Vagina (tissue), 2 donors: ENCODE measurements at places on chromosomes 3 and 15. TPM values are rescaled to one million over a fixed set of nuclear protein-coding genes. Genes with fewer than 3 reads are reported as not detected.

The CPN2 gene
- total RNA-seq = not detected

The MAP6D1 gene
- not detected for total RNA-seq

The STAC gene
- 3.9 TPM for total RNA-seq

DNA sequence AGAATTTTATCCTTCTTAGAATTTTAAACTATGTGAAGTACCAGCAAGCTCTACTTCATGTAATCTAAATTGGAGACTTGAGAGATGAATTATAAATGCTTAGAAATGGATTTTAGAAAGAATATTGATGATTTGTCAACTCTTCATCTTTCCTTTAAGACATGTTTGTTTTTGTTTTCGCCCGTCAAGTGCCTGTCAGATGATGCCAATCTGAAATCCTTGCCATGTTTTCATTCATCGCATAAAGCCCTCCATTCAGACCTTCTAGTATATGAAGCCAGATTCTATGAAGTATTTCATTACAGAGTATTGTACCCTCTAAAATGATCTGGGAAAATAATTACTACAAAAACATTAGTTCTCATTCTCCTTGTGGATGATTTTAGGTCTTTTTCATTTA, 223.2 kb upstream of the SOX2 start:
- H3K4me3 ChIP-seq = no peak overlapping the region
- H3K4me1 ChIP-seq = no peaks in the 10 kb centered on the region
- H3K27ac ChIP-seq = no peak overlapping the region

DNA sequence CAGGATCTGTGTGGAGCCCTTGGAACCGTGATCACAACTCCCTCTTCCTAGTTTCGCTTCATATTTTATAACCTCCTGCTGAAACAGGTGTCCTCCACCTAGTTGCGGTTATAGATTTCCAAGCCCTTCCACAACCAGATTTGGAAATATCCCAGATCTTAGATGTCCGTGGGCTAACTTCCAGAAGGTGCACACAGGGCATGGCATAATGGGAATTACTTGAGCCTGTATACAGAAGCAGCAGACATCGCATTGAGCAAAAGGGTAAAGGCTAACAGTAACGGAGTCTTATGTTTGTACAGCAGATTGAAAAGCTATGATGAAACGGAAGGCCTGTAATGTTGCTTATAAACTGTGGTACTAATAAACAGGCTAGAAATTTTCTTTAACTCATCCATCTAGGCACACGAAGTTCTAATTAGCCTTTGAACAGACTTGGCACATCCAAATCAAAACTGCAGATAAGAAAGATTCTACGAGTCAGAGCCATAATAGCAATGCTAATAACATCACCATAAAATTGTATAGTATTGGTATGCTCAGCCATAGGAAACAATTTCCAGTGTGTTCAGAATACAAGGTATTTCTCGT, 1.2 kb upstream of the USF3 start:
- no peaks in the 10 kb centered on the region for H3K36me3 ChIP-seq
- peaks cover 41% of the 10 kb centered on the region for H3K4me1 ChIP-seq
- H3K27me3 ChIP-seq = no peaks in the 10 kb centered on the region

- peaks cover 15% of the 10 kb centered on the region for H3K4me1 ChIP-seq
- no peak overlapping the region for H3K4me3 ChIP-seq
- H3K27ac ChIP-seq = no peak overlapping the region
- DNase-seq = no peak
- no peaks in the 10 kb centered on the region for H3K36me3 ChIP-seq
Observed at GRCh38 chr3:54668236-54668635, 259.6 kb downstream of the LRTM1 start.

- no peak overlapping the region for H3K27ac ChIP-seq
- H3K4me3 ChIP-seq = no peak overlapping the region
- no peaks in the 10 kb centered on the region for H3K36me3 ChIP-seq
- H3K27me3 ChIP-seq = no peaks in the 10 kb centered on the region
- H3K4me1 ChIP-seq = no peaks in the 10 kb centered on the region
- DNase-seq = no peak
Observed at GRCh38 chr15:87564681-87565080, 691.9 kb downstream of the NTRK3 start.

DNA sequence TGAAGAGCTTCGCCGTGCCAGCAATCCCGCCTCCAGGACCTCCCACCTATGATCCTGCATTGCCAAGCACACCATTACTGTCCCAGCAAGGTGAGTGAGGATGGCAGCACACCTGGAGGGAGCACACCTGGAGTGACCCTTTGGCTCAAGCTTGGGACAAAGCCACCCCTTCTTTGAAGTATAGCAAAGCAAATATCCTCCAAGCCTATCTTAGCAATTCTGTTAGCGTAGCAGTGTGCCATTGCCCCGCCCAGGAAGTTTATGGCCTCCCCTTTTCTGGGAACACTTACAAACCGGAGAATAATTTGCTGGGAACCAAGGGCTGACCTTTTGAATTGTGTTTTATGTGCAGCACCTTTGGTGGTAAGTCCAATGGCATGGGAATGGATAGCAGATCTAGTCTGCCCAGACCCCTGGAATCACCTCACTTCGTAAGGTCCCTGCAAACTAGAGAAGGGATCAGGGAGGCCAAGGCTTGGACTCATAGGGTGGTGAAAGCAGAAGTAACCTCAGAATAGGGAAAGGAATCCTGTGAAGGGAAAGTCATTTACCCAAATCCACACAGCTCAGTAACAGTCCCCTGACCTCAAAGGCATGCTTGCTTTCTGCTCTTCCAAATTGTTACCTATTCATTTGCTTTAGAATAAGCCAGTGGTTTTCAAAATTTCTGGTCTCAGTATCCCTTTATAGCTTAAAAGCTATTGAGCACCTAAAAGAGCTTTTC, 70.1 kb downstream of the HCN4 start:
- no peak for DNase-seq
- no peaks in the 10 kb centered on the region for H3K4me1 ChIP-seq
- no peaks in the 10 kb centered on the region for H3K36me3 ChIP-seq
- H3K27ac ChIP-seq = no peak overlapping the region
- H3K4me3 ChIP-seq = no peak overlapping the region
- no peaks in the 10 kb centered on the region for H3K27me3 ChIP-seq

DNA sequence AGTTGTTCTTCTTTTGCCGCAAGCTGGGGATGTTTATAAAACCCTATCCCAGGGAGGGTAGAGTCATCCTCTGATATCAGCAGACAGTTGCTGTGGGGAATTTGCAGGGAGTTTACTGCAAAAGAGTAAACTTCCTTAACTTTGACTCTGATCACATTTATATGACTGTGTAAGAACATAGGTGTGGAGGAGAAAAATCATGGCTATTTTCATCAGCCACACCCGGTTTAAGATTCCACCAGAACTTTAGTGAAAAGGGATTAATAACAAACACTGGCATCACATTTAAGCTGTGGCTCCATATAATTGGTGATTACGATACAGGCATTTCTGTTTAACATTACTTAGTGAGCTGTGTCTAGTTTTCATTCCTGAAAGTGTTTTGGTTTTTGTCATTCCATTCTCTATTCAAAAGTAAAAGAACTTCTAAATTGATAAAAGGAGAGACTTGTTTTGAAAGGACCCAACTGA, 143.1 kb downstream of the MYLK start:
- H3K4me1 ChIP-seq = peaks cover 8% of the 10 kb centered on the region
- no peaks in the 10 kb centered on the region for H3K27me3 ChIP-seq
- no peak overlapping the region for H3K27ac ChIP-seq
- no peaks in the 10 kb centered on the region for H3K36me3 ChIP-seq
- no peak overlapping the region for H3K4me3 ChIP-seq

DNA sequence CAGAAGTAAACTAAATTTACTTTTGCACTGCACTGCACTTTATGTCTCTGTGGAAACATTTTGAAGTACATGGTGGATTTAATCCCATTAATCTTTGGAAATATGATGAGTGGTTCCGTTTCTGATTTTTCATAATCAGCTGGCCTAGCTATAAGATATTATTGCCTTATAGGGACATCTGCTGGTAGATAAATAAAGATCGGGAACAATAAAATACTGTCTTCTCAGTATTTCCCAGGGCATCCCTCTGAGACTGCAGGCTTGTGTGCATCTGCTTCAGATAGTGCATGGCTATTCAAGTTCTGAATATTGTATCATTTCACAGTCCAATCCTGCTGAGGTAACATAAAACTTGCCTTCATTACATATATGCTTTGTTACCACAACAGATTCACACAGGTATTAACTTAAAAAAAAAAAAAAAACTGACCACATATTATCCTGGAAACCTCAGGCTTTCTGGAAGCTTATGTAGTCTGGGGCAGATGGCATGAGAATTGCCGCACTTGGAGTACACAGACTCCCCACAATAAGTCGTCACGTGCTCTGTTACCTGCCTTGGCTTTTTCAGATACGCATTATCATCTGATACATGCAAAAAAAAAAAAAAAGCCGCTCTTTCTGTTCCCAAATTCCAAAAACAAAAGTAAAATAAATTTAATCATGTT, 330.8 kb upstream of the AGTR1 start:
- no peaks in the 10 kb centered on the region for H3K27me3 ChIP-seq
- H3K27ac ChIP-seq = no peak overlapping the region
- no peak overlapping the region for H3K4me3 ChIP-seq
- no peaks in the 10 kb centered on the region for H3K36me3 ChIP-seq

DNA sequence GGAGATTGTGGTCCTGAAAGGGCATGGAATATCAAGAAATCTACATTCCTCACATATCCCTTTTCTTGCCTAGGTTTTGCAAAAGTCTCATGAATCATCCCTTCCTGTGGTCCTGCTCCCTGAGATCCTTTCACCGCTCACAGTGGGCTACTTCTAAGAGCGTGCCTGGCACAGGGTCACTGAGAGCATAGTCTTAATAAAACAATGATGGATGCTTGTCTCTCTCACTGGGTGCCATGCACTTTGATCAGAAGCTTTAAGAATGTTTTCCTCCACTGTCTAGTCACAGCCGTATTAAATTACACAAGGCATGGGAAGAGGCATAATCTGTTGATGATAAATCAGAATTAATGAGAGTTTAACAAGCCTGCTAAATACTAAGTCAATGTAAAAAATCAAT, 269.7 kb upstream of the ATP10A start:
- H3K4me1 ChIP-seq = no peaks in the 10 kb centered on the region
- no peak overlapping the region for H3K27ac ChIP-seq
- no peaks in the 10 kb centered on the region for H3K27me3 ChIP-seq

DNA sequence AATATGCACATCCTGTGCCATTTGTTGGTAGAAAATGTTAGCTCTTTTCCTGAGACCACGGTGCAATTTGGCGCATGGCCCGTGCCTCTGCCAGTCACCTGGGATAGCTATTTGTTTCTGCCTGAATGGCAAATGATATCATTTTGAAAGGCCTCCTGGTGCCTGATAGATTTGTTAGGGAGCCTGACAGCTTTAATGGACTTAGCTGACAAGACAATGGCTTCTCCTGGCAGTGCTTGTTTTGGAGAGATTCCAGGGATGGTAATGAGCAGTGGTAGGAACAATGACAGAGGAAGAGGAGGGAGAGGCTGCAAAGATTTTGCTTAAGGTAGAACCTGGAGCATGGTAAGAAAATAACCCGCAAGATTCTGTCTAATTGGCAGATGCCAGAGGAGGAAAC, 268.5 kb downstream of the CLSTN2 start:
- H3K27me3 ChIP-seq = no peaks in the 10 kb centered on the region
- H3K36me3 ChIP-seq = no peaks in the 10 kb centered on the region
- no peak overlapping the region for H3K27ac ChIP-seq
- H3K4me3 ChIP-seq = no peak overlapping the region
- no peaks in the 10 kb centered on the region for H3K4me1 ChIP-seq
- no peak for DNase-seq

- DNase-seq = no peak
Observed at GRCh38 chr3:133074977-133075376, 36.8 kb downstream of the TMEM108 start.

GRCh38 chr3:72341920-72342319, 506.3 kb downstream of the SHQ1 start:
- H3K36me3 ChIP-seq = no peaks in the 10 kb centered on the region
- peaks cover 58% of the 10 kb centered on the region for H3K4me1 ChIP-seq
- H3K27me3 ChIP-seq = no peaks in the 10 kb centered on the region
- peak overlapping the region; percentile 65 for H3K27ac ChIP-seq
- no peak overlapping the region for H3K4me3 ChIP-seq

DNA sequence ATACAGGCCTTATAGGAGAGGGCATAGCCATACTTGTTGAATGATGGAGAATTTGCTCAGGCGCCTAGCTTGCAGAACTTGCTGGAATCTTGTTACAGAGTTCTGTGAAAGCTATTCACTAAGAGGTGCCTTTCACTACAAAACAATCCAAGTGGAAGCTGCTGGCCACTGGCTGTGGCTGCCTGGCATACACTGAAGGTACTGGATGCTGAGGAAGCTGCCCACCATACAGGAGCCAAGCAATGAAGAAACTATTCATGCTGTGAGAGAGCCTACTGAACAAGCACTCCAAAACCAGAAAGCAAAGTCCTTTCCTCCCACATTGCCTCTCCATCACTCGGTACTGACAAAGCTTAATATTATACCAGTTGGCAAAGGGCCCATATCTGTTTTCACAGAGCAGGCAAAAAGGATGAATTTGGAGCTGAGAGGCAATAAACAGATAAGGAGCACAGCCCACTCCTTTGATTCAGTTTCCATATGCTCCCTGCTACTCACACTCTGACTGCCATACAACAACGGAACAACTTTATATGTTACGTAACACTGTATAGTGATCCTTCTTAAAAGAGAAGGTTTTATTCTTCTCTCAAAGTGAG, 192.6 kb upstream of the ALCAM start:
- no peak overlapping the region for H3K27ac ChIP-seq
- no peaks in the 10 kb centered on the region for H3K36me3 ChIP-seq
- DNase-seq = no peak
- H3K27me3 ChIP-seq = no peaks in the 10 kb centered on the region
- H3K4me1 ChIP-seq = no peaks in the 10 kb centered on the region

DNA sequence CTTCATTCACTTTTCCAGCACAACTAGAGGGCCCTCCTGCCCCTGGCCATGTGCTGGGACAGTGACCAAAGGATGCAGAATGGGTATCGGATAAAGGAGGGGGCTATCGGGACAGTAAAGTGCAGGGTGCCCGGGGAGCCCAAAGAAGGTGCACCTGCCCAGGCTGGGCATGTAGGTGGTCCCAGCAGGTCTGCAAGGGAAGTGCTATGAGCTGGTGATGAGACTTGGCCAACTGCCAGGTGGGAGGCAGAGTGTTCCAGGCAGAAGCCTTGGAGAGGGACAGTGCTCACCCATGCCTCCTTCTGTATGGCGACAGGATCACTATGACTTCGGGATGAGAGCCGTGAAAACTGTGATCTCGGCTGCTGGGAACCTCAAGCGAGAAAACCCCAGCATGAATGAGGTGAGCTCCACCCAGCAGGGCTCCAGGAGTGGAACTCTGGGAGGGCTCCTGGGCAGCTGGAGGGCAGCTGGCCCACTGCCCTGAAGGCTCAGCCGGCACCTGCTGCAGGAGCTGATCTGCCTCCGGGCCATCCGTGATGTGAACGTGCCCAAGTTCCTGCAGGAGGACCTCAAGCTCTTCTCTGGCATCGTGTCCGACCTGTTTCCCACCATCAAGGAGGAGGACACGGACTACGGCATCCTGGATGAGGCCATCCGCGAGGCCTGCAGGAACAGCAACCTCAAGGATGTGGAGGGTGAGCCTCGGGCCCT, 48.4 kb downstream of the DNAH1 start:
- H3K4me1 ChIP-seq = no peaks in the 10 kb centered on the region
- H3K36me3 ChIP-seq = no peaks in the 10 kb centered on the region
- no peaks in the 10 kb centered on the region for H3K27me3 ChIP-seq
- DNase-seq = no peak
